ENCODE measurements at places on chromosomes 7 and 10. TPM values are rescaled to one million over a fixed set of nuclear protein-coding genes. Genes with fewer than 3 reads are reported as not detected.

DNA sequence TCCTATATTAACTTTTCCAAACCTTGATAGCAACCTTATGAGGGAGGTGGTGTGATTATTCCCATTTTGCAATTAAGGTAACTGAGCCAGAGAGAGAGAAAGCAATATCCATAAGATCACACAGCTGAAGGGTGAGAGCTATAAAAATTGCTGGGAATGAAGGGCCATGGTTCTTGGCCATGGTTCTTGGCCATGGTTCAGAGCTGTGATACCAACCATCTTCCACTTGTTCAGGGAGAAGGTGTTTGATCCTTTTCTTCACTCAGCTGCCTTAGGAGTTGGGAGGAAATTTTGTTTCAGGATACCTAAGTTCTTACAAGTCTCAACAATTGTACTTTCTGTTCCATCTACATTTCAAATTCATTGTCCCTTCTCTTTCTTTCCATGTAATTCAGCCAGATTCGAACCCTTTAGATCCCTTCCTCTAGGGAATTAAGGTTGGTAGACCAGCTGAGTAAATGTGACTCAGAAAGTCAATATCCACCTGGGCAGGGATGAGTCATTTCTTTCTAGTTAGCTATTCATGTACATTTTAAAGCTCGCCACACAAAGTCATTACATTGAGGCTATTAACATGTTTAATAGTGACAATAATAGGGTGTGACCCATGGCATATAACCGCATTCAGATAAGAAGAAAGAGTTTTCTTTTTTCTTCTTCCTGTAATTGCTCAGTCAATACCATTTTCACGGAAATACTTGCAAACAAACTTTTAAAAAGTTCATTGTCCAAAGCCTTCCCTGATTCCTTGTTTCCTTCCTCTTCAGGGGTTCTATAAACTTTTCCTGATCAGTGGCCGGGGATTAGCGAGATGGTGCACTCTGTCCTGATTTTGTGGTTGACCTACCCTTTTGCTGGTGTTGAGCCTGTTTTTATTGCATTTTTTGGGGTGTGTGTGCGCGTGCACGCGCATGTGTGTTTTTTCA is 143.4 kb downstream of the TCF7L2 start:
- no peak for DNase-seq

DNA sequence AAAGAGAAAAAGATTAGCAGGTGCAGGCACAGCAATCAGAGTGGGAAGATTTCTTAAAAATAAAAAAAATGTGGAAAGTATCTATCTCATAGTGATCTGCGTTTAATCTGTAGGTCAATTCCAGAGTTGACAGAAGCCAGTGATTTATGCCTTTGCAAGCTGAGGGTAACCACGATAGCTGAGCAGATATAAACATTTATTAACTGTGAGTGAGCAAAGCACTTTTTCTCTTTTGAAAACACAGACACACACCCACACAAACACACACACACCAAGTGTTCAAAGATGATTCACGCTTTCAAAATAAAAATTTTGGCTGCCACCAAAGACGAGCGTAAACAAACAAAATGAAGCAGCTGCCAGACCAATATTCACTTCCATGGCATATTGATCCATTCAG is 243.2 kb upstream of the SLC26A5 start:
- no peak for DNase-seq

- no peak for DNase-seq
Measured at GRCh38 chr7:120964088-120964487, 13.5 kb downstream of the ING3 start.

- DNase-seq, result no peak
Measured at GRCh38 chr10:1852841-1853240, 115.5 kb upstream of the ADARB2 start.

GRCh38 chr7:13476881-13477444 is 512.5 kb downstream of the ETV1 start:
- DNase-seq, result no peak

DNA sequence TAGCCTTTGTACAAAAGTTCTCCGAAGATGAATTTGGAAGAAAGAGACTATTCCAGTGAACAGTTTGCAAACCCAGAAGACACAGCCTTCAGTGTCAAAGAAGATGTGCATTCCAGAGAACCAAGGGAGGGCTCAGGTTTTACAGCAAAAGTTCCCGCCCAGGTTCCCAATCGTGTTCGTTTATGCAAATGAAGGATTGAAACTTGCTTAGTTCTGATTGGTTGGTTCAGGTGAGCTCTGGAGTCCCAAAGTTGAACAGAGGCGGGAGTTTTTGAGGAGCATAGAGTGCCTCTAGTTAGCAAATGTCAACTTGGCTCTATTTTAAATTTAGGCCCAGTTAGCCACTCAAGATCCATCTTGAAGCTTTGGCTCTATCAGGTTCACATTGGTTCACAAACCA is 51.3 kb downstream of the TMEM270 start:
- DNase-seq, result no peak

The ZNF365 gene
- not detected for total RNA-seq

The GGCT gene
- 22.7 TPM for total RNA-seq
